Stimulated activated CD4-positive, alpha-beta T cell treated with anti-CD3 and anti-CD28 coated beads, Interleukin-4, amount 100 ng/mL, for 4 hours (primary cell): ENCODE measurements at places on chromosomes 13 and 19.

DNA sequence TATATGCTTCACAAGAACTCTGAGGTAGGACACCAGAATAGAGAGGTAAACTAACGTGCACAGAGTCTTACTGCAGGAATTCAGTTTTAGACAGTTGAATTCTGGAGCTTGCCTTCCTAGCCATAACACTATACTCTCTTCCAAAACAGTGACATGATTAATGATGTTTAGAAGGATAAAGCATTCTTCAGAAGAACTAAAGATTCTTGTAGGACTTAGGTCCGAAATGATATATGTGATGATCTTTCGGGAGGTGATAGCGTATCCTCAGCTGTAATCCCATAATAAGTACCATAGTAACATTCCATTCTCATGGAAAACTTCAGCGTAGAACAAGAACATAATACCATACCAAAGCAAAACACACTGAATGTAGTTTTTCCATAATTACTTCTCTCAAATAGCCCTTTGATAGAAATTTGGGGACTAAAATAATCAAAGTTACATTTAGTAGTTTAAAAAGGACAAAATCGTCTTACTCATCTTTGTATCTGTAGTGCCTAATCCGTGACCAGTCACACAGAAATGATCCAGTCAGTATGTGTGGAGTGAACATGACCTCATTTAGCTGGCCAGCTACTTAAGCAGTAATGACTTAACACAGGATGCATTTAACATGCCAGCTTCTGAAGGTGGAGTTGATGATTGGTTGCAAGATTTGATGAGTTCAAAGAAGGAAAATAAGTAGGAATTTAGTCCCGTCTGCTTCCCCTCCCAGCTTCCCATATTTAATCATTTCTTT is 38.4 kb downstream of the PIBF1 start:
- no peak for DNase-seq

DNA sequence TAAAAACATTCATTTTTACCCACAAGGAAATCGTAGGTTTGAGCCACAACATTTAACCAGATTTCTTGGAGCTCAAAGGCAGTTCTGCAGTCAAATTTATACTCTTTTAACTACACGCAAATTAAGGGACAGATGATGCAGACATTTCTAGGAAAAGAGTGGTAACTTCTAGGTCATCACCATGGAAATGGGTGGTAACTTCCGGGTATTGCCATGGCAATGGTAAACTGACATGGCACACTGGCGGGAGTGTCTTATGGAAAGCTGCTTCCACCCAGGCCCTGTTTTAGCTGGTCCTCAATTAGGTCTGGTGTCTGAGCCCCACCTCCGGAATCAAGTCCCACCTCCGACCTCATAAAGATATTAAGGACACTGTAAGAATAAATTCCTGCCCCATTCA is 10.4 kb upstream of the LYPD5 start:
- DNase-seq = no peak

- DNase-seq = no peak
Observed at GRCh38 chr13:112003941-112004340, 63.0 kb upstream of the SOX1 start.

- DNase-seq = peak; percentile 36
Observed at GRCh38 chr19:49676136-49676783, 811 bp upstream of the PRMT1 start.

GRCh38 chr19:19192910-19193423 is 909 bp downstream of the RFXANK start:
- DNase-seq = no peak

GRCh38 chr13:114249077-114249476 is 14.4 kb downstream of the CDC16 start:
- no peak for DNase-seq

DNA sequence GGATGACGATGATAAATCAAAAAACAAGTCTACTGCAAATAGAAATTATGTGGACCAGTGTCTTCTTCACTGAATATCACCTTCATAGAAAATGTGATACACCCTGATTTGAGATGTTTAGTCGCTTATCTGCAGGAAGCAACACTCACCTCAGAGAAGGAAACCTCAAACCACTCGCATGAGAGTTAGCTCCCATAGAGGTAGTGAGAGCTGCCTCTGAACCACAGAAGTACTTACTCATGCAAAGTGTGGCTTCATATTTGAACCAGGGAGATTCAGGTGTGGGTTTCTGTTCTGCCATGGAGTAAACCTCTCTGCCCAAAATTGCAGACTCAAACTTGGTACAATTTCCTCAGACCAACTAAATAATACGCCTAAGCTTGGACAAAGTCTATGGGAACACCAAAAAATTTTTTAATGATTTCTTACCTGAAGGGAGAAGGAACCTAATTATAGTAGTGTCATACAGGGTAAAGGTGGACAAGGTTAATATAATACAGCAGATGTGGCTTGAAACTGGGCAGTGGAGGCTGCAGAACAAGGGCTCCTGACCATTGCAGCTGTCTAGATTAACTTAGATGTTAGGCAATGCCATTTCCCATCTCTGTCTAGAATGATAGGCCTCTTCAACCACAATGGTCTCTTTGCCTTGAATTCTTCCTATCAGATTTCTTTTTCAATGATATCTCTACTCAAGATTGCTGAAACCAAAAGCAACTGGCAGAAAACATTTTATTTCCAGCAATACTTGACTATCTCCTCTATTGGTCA is 29.6 kb upstream of the RCBTB2 start:
- DNase-seq = peak; percentile 72

GRCh38 chr19:51097796-51098195 is 10.4 kb downstream of the CTU1 start:
- no peak for DNase-seq

DNA sequence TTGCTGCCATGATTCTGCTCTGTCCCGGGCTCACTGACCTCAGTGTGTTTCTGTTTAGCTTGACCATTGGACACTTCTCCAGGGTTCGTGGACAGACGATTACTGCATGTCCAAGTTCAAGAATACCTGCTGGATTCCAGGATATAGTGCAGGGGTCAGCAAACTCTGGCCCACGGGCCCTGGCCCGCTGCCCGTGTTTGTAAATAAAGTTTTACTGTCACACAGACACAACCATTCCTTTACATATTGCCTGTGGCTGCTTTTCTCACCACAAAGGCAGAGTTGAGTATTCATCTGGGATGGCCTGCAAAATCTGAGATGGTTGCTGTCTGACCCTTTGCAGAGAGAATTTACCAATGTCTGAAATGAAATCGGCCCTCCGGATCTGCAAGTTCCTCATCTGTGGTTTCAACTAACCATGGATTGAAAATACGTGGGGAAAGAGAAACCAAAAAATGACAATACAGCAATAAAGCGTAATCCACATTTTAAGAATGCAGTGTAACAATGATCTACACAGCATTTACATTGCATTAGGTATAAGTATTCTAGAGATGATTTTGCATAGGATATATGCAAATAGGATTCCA is 25.9 kb upstream of the F2RL3 start:
- no peak for DNase-seq

DNA sequence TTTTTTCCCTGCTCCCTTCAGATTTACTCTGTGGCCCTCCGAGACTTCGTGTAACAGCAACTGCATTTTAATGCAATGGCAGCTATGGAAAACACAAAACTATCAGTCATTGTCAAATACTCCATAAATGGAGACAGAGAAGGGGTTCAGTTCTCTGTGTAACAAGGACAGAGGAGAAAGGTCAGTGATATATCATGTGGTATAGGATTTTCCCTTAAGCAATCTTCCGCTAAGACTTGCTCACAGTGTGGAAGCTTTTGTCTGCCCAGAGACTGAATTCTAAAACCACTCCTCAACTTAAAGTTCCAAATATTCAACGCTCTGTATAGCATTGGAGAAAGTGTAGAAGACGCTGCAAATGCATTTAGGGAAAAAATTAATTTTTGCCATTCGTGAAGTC is 111.3 kb upstream of the EDNRB start:
- DNase-seq = no peak

- no peak for DNase-seq
Observed at GRCh38 chr19:55712804-55713631, 25.2 kb downstream of the NLRP9 start.

DNA sequence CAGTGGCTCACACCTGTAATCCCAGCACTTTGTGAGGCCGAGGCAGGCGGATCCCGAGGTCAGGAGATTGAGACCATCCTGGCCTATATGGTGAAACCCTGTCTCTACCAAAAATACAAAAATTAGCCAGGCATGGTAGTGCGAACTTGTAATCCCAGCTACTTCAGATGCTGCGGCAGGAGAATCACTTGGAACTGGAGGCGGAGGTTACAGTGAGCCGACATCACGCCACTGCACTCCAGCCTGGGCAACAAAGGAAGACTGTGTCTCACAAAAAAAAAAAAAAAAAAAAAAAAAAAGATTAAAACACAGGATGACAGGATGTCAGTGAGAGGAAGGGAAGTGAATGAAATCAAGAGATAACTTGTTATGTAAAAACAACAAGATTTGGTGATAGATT is 1158.5 kb downstream of the PCDH9 start:
- DNase-seq = no peak

DNA sequence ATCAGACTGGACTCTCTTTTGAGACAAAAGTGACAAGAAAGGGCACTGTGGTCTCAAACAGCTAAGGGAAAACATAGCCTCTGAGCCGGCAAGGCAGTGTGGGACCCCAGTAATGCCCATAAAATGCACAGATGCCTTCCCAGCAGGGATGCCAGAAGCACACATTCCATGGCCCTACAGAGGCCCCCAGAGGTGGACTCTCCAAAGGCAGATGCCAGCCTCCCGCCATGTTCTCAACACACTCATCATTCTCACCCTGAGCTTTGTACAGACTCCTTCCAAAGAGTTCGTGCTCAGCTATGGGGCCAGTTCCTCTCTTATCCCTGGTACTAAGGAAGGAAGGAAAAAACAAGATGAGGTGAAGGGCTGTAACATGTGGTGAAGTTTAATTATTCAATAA is 67.1 kb upstream of the ATP12A start:
- DNase-seq = no peak

DNA sequence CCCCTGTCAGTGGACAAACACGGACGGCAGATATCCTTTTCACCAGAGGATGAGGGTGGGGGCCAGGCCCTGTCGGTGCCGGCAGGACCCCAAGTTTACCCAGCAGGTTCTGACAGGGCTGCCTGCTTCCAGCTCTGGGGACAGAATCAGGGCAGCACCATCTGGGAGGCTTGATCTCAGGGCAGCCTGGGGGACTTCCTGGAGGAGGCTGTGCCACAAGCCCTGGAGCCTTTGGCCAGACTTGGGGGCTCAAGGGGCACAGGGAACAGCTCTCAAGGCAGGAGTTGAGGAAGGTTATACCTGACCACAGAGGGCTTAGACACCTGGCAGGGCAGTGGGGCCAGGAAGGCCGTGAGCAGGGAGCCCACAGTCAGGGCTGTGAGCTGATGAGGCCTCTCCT is 45.2 kb downstream of the COMP start:
- no peak for DNase-seq
